Stimulated activated CD4-positive, alpha-beta T cell treated with anti-CD3 and anti-CD28 coated beads, Interleukin-4, amount 100 ng/mL, for 24 hours (primary cell): ENCODE measurements at places on chromosomes 1 and 21.
A peak's percentile ranks its signal among the peaks of the same experiment; 100 is the strongest.

- DNase-seq = no peak
Measured at GRCh38 chr1:169047074-169047473, 59.4 kb upstream of the ATP1B1 start.

DNA sequence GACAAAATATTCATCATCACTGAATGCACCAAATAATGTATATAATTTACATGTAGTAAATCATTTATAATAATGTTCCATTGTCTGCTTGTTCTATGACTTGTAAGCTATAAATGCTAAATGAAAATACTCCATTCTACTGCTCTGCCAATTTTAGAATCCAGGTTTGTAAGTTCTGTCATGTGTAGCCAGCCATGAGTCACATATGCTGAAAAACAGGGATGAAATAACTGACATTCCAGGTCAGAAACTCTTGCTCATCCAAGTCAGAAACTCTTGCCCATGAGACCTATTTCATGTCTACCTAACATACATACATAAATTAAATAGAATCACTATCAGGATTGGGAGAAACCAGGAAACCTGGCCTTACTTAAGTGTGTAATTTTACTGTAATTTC is 95.6 kb downstream of the ASH1L start:
- no peak for DNase-seq

DNA sequence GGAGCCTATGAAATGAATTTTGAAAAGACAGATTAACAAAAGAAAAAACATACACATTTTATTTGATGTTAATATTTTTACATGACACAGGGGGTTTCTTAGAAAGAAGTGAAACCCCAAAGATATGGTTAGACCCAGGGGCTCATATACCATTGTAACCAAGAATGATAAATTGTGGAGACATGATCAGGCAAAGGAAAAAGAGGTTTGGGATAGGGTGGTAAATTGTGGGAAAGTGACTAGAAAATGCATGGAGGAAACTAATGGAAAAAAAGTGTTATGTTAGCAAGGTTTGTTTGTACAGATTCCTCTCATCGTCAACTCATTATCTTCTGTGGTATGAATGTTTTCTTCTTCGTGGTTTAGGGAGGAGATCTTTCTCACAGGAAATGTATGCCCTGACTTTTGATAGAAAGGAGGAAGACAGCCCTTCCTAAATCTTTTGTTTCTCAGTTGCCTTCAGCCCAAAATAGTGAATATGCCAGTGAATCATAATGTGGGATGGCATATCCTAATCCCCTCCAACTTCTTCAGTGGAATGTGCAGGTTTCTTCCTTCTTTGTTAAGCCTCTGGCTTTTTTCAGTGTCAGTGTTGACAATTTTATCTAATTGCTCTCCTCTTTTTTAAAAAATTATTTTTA is 140.4 kb upstream of the UBE2U start:
- DNase-seq = no peak

DNA sequence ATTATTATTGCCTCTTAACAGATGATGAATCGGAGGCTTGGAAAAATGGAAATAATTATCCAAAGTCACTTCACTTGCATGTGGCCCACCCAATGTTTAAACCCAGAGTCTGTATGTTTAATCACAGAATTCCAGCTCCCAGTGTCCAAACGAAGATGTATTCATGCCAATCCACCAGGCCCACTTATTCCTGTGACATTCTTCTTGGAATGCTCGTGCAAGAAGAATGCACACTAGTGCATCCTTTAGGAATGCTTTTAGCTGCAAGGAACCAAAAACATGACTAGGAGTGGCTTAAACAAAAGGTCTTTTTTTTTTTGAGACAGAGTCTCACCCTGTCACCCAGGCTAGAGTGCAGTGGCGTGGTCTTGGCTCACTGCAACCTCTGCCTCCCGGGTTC is 8.9 kb upstream of the OPRD1 start:
- no peak for DNase-seq

DNA sequence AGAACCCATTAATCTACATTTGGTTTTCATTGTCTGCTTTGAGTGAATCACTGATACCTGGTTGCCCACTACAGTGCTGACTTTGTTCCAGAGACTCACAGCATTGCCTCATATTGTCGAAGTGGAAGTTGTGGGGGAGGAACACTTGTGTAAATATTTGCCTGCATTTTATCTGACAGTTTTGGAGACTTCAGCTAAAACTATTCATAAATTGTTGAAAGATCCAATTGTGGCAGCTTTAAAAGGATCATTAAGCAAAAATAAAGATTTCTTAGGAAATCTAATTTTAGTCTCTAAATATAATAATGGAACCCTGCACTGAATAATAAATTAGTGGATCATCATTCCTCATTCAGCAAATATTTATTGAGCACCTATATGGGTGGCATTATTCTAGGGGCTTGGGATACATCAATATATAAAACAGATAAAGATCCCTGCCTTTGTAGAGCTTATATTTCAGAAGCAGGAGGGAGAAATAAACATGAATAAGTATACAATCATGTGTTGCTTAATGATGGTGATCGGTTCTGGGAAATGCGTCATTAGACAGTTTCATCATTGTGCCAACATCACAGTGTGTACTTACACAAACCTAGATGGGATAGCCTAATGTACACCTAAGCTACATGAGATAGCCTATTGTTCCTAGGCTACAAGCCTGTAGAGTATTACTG is 73.5 kb downstream of the OSBPL9 start:
- DNase-seq = no peak

- no peak for DNase-seq
Measured at GRCh38 chr1:168803806-168804510, 75.0 kb upstream of the DPT start.

DNA sequence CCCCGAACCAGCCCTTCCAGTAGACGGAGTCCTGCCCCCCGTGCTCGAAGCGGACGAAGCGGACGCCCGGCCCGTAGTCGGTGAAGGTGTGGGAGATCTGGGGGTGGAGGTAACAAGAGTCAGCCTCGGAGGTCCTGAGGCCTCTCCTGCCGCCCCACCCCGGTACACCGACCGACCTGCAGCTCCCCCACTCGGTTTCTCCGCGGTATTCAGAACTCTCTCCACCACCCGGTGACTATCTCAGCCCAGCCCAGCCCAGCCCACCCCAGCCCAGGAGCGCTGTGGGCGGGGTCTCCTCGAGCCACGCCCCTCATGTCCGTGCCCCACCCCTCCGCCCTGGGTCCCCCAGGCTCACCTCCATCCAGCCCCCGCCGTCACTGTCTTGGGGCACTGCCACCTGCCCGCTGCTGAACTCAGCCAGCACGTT is 5.5 kb downstream of the FBXO2 start:
- DNase-seq = peak; percentile 38
